ENCODE measurements at places on chromosomes 7 and 10.

- DNase-seq: no peak
Observed at GRCh38 chr7:130419658-130420057, 21.2 kb downstream of the CEP41 start.

DNA sequence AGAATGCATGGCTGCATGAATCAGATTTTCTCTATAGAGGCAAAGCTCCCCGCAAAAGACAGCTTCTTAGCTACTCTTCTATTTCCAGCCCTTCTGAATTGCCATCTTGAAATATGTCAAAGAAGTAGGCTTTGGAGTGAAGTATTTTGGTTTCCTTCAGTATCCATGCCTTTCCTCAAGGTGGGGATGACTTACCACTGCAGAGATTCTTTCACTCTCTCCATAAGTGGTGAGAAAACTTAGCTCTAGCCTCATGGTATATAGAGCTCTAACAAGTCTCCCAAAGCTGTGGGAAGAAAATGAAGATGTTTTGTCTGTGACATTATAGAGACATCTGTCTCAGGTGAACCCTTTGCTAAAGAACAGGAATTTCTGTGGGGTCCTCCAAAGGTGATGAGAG is 89.6 kb upstream of the ITGB1 start:
- DNase-seq: no peak

DNA sequence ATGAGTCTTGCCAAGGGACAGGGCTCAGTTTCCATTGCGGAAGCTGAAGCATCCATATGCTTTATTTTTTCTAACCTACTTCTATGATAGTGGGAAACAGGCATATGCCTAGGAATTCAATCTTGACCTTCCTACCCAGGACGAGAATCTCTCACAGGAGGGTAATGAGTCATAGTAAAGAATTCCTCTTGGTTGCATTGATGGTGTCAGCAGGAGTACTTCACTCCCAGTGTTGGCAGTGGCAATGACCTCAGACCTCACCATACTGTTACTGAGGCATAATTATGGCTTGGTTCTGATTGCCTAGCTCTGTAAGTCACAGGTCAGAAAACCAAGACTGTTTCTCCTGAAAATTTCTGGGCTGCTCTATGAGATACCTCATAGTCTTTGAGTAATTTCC is 552.9 kb downstream of the ARL4A start:
- DNase-seq: no peak

DNA sequence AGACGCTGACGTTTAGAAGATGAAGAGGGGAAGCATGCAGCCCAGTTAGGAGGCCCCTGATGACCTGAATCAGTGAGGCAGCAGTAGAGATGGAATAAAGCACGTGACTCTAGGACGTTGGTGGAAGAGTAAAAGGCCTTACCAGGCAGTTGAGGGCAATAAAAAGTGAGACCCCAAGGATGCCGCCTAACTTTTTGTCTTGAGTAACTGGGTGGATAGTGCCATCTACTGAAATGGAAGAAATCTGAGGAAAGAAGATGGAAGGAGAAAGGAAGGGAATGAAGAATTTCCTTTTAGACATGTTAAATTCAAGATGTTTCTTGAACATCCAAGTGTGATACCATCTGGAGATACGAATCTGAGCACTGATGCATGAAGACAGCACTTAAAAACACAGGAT is 220.0 kb upstream of the LRRN3 start:
- DNase-seq: no peak

DNA sequence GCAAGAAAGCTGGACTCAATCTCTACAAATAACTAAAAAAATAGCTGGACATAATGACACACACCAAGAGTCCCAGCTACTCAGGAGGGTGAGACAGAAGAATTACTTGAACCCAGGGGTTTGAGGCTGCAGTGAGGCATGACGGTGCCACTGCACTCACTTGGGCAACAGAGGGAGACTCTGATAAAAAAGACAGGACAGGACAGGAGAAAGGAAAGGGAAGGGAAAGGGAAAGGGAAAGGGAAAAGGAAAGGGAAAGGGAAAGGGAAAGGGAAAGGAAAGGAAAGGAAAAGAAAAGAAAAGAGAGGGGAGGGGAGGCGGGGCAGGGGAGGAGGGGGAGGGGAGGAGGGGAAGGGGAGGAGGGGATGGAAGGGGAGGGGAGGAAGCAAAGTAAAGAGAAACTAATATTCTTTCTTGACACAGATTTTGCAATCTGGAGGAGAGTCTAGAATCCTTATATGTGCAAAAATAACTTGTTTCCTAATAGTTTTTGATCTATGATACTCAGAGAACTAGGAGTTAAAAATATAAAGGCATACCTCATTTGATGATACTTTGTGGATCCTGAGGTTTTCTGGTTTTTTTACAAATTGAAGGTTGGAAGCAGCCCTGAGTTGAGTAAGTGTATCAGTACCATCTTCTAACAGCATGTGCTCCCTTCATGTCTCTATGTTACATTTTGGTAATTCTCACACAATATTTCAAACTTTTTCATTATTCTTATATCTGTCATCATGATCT is 8.0 kb downstream of the SAR1A start:
- no peak for DNase-seq

- no peak for DNase-seq
Observed at GRCh38 chr10:126250045-126250444, 138.2 kb downstream of the ADAM12 start.
